Fibroblast of skin of left biceps (primary cell): ENCODE measurements at places on chromosomes 5 and 9.

GRCh38 chr5:116764941-116765340 is 190.3 kb upstream of the SEMA6A start:
- DNase-seq, result no peak

GRCh38 chr9:841371-842209 is at the start of gene DMRT1:
DMRT1 (plus strand) TSS chr9:841697; CDS start chr9:841839, 142 bp downstream.
- DNase-seq, result no peak

DNA sequence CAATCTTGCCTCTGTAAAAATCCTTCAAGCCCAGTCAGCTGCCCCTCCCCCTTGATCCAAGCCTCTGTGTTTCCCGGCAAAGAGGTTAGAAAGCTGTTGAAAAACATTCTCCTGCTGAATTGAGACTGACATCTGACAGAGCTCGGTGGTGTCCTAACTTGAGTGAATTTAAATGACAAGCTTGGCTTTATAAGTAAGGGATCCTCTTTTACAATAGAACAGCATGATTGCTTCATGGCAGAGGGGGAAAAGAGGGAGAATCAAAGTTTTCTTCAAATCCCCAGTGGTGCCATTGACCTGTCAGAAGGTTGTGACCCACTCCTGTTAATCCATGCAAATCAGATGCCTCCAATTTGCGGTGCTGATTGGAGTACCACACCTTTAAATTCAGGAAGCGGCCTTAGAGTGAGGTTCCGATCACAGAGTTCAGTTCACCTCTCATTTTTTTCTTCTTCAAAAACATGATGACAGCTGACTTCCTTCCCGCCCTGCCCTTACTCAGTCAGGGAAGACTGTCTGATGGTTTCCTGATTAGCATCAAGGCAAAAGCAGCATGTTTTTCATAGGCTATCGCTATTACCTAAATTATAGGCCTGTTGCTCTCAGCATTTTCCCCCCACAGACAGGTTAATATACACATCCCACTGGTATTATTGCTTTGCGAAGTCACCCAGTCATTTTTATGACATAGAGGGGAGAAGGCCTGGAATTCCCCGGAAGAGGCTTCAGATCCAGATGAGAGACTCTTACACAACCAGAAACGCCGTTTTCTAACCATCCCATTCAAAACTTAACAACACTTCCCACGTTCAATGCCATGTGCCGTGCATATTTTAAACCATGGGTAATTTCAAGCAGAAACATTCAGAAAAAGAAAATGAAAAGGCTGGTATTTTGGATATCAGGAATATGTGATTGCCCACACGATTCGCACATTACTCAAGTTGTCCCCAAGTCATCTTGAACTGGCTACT is 141.4 kb downstream of the EBF1 start:
- no peak for DNase-seq

- no peak for DNase-seq
Measured at GRCh38 chr9:15972760-15973159, 419.9 kb downstream of the CCDC171 start.

DNA sequence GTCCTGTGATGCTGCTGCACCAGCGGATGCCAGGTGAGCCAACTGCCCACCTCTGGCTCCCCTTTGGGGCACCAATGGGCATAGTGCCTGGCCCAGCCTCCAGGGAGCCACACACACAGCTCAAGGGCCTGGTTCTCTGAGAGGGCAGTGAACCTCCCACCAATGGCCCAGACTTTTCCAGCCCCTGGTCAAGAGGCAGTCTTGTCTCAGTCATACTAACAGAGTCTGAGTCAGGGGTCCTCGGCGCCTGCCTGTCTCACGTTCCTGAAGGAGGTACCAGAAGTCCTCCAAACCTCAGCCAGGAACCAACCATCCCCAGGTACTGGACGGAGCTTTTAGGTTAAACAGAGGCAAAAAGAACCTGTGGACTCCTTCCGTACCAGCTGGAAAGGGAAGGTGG is 121.1 kb downstream of the C5orf15 start:
- no peak for DNase-seq

DNA sequence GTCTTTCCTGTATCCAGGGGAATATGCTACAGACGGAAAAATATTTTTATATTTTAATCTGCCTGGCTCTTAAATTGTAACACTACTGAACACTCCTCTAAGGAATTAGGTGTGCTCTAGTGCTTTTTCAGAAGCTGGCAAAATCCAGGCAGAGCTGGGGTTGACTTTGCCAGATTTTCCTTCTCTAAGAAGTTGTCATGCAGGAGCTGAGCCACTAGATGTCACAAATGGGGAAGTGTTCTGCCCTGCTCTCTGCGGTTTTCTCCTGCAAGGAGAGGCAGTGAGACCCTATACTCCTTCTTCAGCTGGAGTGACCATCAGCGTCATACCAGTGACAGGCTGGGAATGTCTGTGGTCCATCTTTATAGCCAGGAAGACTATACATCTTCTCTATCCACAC is 112.5 kb downstream of the HAPLN1 start:
- DNase-seq, result no peak
